ENCODE measurements at places on chromosomes 2 and 18.

GRCh38 chr2:36554531-36554930 lies 43.4 kb downstream of the FEZ2 start:
- DNase-seq: no peak

- DNase-seq: no peak
These were observed 52.6 kb downstream of the ARL4C start for GRCh38 chr2:234444242-234444730.

DNA sequence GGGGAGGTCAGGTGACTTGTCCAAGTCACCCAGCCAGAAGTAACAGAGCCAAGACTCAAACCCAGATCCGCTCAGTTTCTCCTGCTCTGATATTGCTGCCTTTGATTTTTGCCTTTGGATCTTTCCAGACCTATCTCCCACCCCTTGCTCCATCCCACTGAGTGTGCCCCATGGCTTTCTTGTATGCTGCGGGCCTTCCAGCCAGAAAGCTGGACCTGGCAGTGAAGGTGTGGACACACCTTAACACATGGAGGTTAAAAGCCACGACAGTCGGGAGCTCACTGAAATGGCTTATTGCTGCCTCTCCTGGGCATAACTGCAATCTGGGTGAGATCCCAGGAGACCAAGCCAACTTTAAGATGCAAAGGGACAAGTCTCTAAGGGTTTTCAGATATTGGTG lies 86.7 kb downstream of the LONRF2 start:
- DNase-seq: no peak

- no peak for DNase-seq
These were observed 296.2 kb downstream of the SLC8A1 start for GRCh38 chr2:40155728-40156127.

DNA sequence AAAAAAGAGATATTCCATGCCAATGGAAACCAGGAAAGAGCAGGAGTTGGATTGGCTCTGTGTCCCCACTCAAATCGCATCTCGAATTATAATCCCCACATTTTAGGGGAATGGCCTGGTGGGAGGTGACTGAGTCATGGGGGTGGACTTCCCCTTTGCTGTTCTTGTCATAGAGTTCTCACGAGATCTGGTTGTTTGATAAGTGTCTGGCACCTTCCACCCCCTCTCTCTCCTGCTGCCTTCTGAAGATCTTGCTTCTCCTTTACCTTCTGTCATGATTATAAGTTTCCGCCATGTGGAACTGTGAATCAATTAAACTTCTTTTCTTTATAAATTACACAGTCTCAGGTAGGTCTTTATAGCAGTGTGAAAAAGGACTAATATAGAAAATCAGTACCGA lies 355.6 kb downstream of the NBAS start:
- no peak for DNase-seq

DNA sequence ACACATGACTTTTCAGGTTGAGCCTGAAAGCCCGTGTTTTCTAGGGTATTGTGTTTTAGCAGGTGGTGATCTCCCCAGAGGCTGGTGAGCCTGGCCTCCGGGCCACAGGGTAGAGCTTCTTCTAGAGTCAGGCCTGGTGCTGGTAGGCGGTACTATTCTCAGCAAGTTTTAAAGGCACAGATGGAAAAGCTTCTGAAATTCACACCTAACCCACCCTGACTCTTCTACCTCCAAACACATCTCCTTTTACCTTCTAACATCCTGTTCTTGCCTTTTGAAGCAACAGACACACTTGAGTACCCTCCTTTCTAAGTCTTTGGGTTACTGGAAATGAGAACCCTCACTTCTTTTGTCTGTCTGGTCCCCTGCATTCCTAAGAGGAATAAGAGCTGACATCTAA lies 191.1 kb downstream of the SETBP1 start:
- DNase-seq: no peak

DNA sequence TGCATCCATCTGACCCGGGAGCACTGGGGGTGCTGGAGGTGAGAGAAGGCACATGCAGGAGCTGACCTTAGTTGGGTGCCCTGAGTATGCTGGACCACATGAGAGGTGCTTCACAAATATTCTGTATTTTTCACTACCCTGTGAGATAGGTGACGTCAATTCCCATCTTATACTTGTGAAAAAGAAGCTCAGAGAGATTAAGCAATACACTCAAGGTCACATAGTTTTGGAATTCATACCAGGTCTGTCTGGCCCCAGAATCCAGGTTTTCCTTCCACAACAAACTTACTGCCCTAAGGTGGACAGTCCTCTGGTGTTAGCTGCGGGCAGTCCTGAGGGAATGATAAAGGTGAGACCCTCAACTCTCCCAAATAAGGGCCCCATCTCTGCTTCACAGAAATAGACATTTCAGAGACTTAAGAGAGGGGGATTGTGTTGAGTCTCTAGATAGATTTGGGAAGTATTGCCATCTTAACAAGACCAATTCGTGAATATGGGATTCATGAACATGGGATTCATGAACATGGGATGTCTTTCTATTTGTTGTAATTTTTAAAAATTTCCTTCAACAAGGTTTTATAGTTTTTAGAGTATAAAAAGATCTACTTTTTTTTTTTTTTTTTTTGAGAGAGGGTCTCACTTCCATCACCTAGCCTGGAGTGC lies 64.0 kb upstream of the SMAD7 start:
- DNase-seq: no peak

DNA sequence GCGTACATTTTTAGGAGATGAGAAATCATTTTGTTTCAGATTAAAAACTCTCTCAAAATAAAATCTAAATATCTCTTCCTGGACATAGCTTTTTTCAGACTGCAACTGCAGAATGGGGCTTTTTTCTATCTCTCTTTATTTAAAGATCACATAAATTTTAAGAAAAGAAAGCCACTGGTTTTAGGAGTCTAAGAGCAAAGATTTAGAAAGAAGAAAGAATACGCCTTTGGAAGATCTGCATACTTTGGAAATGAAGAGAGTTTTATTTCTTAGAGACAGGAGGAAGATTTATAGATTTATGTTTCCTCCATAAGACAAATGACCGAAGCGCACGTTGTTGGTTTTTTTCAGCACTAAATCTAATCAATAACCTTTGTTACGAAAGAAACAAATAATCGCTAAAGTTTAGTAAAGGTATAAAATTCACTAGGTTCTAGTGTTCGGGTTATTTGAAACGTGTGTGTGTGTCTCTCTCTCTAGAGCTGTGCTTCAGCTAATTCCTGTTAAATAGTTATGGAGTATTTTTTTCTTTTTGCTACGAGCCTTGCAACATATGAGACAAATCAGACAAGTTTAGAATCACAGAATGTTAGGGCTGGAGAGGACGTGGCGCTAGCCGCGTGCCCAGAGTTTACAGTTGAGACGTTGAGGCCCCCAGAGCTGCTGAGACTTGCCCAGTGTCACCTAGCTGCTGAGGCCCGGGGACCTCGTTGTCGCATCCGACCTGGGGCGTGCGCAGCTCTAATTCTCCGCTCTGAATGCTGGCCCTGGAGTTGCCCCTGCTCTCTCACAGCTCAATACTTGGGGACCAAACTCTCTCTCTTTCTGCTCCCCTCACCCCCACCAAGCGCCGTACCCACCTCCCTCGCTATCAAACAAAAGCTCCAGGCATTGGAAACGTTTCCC lies 69.9 kb downstream of the CTAGE1 start:
- no peak for DNase-seq

GRCh38 chr2:4475618-4476017 lies 772.2 kb downstream of the DCDC2C start:
- DNase-seq: no peak

DNA sequence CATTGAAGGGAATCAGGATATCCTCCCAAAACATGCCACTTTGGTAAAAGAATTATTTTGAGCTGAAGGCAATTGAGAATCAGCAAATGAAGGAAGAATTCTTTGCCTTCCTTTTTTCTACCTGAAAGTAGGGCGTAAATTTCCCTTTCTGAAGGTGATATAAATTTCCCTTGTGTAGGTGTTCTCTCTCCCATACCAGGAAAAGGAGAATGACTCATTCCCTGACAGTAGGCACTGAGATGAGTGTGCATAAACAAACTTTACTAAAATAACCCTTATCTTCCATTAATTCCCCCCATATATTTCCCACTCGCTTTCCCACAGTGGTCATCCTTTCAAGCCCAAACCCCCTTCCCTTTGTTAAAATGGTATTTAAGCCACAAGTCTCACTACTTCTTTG lies 1339.0 kb downstream of the LRP1B start:
- DNase-seq: no peak

- no peak for DNase-seq
These were observed 518.2 kb upstream of the SOX11 start for GRCh38 chr2:5173876-5174535.

DNA sequence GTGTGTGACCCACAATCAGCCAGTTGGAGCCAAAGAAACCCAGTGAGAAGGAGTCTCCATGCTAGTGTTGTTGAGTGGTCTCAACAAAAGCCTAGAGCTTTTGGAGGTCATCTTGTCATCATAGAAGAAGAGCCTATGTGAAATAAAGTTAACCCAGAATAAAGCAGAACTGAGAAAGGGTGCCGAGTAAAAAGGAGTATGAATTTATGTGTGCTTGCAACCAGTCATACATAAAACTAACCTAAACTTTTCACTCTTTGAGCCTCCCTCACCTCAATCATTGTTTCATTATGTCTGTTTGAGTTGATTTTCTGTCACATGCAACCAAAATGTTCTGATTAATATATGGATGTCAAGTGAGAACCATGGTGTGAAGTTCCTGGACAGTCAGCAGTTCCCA lies 599.3 kb upstream of the ZEB2 start:
- DNase-seq: no peak

- DNase-seq: no peak
These were observed 60.0 kb downstream of the TNS1 start for GRCh38 chr2:217942731-217943335.

GRCh38 chr18:26003356-26003755 lies 87.1 kb downstream of the SS18 start:
- no peak for DNase-seq

- DNase-seq: no peak
These were observed 73.3 kb downstream of the FMNL2 start for GRCh38 chr2:152408254-152408653.

DNA sequence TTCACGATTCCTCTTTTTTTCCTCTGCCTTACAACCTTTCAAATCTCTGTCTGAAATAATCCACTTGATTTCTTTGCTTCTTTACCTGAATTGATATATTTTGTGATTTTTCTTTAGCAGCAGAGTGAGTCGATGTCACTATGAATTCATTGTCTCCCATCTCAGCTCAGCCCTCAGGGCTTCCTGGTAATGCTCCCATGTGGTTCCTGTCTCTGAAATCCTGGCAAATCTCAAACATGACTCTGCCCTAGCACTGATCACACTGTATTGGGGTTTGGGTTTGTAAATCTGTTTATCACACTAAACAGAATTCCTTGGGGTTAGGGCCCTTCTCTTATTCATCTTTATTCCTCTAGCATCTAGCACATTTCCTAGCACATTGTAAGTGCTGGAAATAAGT lies 43.0 kb upstream of the MSTN start:
- no peak for DNase-seq

DNA sequence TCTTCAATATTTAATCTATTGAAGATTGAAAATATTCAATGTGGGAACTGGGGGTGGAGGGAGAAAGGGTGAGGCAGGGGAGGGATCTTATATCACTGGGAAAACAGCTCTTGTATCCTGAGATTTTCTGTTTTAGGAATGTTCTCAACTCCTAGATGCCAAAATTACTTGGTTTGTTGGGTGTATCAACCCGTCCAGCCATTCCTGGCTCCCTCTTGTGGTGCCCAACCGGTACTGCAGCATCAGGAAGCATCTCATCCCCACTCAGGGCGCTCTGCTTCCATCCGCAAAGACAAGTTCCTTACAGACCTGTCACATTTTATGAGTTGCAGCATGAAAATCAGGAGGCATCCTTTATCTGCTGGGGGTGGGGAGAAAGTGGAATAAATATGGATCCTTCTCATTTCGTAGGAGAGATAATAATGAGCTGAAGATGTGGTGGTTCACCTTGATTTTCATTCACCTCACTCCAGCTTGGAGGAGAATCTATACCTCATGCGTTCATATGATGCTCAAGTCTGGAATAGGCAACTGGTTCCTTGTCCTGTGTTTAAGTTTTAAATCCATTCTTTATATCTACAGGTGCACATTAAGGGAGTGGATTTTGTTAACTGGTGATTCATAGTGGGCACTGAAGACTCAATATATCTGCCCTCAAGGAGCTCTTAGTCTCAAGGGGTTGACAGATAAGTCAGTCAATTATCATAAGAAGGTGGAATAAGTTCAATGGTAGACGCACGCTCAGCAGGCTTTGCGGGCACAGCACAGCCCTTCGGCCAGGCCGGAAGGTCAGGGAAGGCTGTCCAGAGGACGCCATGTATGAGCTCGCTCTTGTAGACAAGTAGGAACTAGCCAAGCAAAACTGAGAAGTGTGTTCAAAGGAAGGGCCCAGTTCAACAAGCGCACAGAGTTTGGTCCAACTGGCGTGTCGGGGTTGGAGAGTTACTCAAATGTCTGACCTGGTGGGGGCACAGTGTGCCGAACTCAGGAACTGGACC lies 127.3 kb downstream of the RNF144A start:
- DNase-seq: no peak

- no peak for DNase-seq
These were observed 598.4 kb downstream of the MBD2 start for GRCh38 chr18:53625997-53626599.

GRCh38 chr18:54269893-54270844 lies 852 bp downstream of the POLI start:
- DNase-seq: no peak

DNA sequence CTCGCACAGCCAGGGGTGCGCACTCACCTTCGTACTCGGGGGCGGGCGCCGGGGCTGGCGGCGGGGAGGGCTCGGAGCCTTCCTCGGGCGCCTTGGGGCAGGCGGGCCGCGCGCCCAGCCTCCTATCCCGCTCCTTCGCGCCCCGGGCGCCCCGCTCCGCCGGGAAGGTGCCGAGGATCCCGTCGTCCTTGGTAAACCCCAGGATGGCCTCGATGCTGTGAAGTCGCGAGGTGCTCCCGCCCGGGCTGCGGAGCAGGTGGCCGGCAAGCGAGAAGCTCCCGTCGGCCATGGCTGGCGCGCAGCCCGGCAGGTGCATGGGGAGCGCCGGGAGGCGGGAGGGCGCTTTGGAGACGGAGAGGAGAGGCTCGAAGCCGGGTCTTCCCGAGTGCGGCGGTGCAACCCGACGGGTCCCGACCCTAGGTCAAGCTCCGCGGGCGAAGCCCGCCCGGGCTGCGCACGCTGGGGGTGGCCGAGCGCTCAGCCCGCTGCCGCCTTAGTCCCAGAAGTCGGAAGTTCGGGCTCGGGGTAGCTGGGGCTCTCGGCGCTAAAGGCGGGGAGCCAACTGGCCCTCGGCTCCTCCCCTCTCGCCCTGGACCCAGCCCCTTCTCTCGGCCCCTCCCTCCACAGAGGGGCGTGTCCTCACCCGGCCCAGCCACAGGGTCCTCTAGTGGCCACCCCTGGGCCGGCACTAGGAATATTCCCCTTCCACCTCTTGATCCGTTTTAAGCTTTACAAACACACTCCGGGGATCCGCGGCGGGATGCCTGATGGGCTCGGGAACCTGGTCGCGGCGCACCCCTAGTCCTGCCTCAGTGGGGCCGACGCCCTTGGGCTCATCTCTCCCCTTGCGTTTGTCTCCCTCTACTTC lies at the start of gene RAX:
Gene RAX (minus strand): TSS at position 564 of the 868 bp plus-strand sequence. CDS start 248 bp downstream, at position 316.
- no peak for DNase-seq

- DNase-seq: no peak
These were observed 11.2 kb upstream of the SCYGR1 start for GRCh38 chr2:227398684-227399670.

- no peak for DNase-seq
These were observed 56.9 kb upstream of the NFU1 start for GRCh38 chr2:69494126-69494525.

- DNase-seq: no peak
These were observed 149.2 kb upstream of the NCK2 start for GRCh38 chr2:105595536-105595935.

- DNase-seq: no peak
These were observed 516.5 kb downstream of the XIRP2 start for GRCh38 chr2:167404627-167405284.

GRCh38 chr2:74872389-74872836 lies 38.5 kb downstream of the HK2 start:
- DNase-seq: no peak
